ENCODE measurements at places on chromosomes 6 and 20.

DNA sequence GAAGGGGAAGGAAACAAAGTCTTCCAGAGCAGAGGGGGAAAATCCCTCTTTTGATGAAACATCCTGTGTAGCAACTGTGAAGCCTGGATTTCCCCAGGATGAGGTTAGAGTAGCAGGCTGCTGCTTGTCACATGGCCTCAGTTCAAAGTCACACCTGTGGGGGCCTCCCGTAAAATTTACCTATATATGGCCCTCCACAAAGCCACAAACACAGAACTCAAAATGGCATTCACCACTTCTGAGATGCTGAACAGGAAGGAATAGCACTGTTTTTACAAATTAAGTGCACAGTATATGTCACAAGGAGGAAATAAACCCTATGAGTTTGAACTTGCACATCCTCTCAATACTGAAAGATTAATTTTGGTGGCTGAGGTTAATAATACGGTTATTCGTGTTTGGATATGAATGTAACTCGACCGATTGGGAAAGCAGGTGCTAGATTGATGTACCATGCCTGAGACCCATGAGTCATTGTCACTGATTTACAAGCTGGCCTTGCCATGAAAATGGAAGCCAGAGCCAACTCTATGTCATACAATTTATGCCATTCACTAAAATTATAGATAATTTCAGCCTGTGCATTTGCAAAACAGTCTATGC lies 70.6 kb downstream of the SGK1 start:
- no peak for DNase-seq

DNA sequence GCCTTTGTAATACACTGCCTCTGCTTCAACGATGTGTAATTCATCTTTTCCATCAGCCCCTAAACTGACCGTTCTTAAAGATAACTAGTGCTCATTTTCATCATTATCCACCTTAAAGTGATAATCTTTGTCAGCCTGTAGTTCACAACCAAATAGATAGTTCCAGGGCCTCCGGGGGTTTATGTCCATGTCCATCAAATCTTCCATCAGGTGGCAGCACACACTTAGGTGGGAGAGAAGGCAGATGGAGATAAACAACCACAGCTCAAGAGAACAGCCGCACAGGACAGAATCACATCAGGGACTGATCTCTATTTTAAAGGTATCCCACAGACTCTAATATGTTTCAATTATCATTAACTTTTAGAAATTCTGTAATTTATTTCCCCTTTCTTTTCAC lies 90.9 kb downstream of the LMBRD1 start:
- DNase-seq = no peak

DNA sequence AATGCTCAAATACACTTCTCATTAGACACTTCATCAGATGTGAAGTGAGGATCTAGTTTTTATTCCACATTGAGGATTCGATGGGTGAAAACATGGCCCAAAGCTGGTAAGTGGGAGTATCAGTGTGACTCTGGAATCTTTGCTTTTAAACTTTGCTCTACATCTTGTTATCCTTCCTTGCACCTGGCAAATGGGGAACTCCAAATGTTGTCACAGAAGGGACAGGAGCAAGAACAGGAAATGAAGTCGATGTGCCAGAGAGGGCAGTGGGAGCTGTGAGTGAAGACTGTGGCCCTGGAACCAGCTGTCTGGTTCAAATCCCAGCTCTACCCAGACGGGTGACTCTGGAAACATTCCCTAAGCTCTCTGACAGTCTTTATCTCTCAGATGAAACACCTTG lies 86.7 kb upstream of the AGPAT4 start:
- no peak for DNase-seq

DNA sequence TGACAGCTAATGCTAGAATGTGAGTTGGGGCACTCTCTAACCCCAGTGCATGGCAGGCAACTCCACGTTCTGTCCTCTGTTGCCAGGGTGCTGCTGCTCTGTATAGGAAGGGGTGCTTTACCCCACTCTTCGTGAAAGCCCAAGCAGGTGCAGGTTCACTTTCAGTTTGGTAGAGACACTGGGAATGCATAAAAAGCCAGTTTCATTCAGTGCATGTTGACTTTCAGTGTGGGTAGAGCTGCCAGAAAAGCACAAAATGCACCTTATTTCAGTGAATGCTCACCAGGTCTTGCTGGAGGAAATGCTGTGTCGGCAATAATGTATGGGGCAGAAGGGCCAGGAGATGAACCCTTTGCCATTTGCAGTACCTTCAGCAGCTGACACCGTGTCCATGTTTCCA lies 62.1 kb upstream of the ADGRB3 start:
- no peak for DNase-seq

DNA sequence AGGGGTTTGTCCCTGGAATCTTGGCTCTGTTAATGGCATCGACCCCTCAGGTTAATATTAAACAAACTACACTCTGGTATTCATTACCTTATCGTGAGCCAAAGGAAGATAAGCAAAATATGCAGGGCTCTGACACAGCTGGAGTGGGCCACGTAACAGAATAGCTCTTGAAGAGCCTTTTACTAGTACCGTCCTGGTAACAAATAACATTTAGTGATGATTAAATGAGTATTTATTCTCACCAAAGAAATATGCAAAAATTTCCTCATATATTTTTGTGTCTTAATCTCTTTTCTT lies 20.1 kb upstream of the UTRN start:
- peak; percentile 77 for DNase-seq

- no peak for DNase-seq
Observed at GRCh38 chr6:21420146-21420878, 173.2 kb upstream of the SOX4 start.
